ENCODE measurements at places on chromosomes 7 and 10. TPM values are rescaled to one million over a fixed set of nuclear protein-coding genes. Genes with fewer than 3 reads are reported as not detected.

PGAM2 gene
- 0.67 TPM for total RNA-seq

CALD1 gene
- 10.1 TPM for total RNA-seq

DNA sequence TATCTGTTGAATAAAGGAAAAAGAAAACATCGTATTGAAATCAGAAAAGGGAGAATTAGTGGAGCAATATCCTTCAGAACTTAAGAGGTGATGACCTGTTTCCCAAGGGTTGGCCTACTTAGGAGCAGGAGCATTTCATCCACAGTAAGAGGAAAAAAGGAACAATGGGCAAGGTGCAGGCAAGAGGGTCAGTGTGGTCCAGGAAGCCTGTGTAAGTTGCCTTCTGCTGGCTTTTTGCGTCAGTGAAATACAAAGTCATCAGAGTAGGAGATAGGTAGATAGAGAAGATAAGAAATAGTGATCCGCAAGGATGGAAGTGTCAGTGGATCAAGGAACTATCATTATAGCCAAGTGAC, 5.4 kb upstream of the ANKRD7 start:
- H3K4me3 ChIP-seq: no peak overlapping the region
- peaks cover 25% of the 10 kb centered on the region for H3K27me3 ChIP-seq
- no peak overlapping the region for H3K27ac ChIP-seq
- no peaks in the 10 kb centered on the region for H3K36me3 ChIP-seq
- no peak for DNase-seq
- H3K4me1 ChIP-seq: peaks cover 9% of the 10 kb centered on the region

- H3K4me3 ChIP-seq: no peak overlapping the region
- H3K27me3 ChIP-seq: no peaks in the 10 kb centered on the region
- DNase-seq: no peak
- peaks cover 3% of the 10 kb centered on the region for H3K4me1 ChIP-seq
- H3K27ac ChIP-seq: no peak overlapping the region
Observed at GRCh38 chr7:130021105-130021834, 29.9 kb downstream of the ZC3HC1 start.

- no peaks in the 10 kb centered on the region for H3K36me3 ChIP-seq
- no peak overlapping the region for H3K27ac ChIP-seq
- H3K4me3 ChIP-seq: no peak overlapping the region
- no peaks in the 10 kb centered on the region for H3K27me3 ChIP-seq
- no peak for DNase-seq
Observed at GRCh38 chr10:111390813-111391563, 314.2 kb downstream of the ADRA2A start.

GRCh38 chr10:102133373-102134195, 744 bp downstream of the PPRC1 start:
- H3K36me3 ChIP-seq: peaks cover 47% of the 10 kb centered on the region
- peak; percentile 46 for DNase-seq
- peak overlapping the region; percentile 98 for H3K27ac ChIP-seq
- H3K27me3 ChIP-seq: no peaks in the 10 kb centered on the region
- peak overlapping the region; percentile 95 for H3K4me3 ChIP-seq
- H3K4me1 ChIP-seq: peaks cover 26% of the 10 kb centered on the region

DNA sequence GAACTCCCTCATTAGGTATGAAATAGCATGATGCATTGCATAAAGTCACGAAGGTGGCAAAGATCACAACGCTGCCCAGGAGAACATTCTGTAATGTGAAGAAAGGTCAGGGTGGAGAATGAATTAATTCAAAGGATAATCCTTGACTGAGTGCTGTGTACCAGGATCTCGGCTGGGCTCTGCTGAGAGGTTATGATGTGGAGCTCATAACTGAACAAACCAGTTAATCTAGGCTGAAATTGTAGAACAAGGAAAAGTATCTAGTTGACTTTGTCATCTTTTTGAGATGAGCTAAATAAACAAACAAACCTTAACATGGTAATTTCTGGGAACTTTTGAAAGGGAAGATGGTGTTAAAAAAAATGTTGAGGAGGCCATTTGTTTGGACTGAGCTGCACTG, 6.1 kb downstream of the MSMB start:
- DNase-seq: no peak
- no peaks in the 10 kb centered on the region for H3K36me3 ChIP-seq
- H3K27me3 ChIP-seq: peaks cover 18% of the 10 kb centered on the region
- peaks cover 2% of the 10 kb centered on the region for H3K4me1 ChIP-seq
- no peak overlapping the region for H3K4me3 ChIP-seq

DNA sequence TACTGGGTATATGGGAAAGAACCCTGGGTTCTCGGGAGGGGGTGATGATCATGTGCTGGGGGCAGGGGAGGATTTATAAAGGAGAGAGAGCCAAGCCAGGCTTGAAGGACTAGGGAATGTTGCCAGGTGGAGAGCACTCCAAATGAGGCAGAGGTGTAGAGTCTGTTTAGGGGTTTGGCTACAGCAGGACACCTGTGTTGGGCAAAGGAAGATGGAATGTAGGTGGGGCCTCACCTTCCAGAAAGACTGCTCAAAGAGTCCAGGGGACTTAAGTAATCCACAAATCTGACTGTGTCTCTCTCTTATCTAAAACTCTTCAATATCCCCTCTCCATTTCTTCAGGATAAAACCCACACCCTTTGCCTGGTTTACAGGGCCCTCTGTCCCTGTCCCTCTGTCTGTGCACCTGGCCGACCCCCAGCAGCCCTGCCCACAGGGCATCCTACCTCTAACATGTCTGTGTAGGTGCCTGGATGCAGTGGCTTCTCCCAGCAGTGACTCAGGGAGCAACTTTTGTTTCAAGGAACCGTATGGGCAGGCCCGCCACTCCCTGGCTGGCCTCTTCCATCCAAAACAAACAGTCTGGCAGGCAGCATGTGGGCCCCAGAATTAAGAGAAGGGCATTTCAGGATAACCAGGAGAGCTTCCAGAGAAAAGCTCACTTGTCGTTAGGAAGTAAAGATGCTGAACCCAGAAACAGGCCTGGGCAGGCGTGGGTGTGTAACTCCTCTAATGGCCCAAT, 10.6 kb upstream of the PLEKHA1 start:
- no peak overlapping the region for H3K27ac ChIP-seq
- DNase-seq: no peak
- no peaks in the 10 kb centered on the region for H3K36me3 ChIP-seq
- peaks cover 30% of the 10 kb centered on the region for H3K27me3 ChIP-seq

DNA sequence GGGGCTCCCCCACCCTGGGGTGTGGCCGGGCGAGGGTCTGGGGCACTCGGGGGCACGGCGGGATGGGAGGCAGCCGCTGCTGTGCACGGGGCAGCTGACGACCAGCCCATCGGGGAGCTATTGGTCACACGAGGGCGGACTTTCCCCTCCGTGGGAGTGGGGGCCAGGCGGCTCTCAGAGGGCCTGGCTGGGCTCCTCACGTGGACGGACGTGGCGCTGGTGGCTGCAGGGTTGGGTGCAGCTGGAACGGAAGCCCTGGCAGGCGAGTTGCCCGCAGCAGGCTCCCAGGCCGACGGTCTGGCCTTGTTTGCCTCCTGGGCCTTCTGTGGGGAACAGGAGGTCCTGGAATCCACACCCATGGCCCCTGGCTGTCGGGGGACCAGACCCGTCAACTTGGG, 14.3 kb downstream of the MICALL2 start:
- H3K4me3 ChIP-seq: no peak overlapping the region
- no peaks in the 10 kb centered on the region for H3K4me1 ChIP-seq
- H3K27ac ChIP-seq: no peak overlapping the region
- DNase-seq: no peak

All from activated T-helper 2 cell treated with anti-CD3 and anti-CD28 coated beads, Interferon-gamma antibody, Interleukin-2, Interleukin-4, amounts not matched to agents 10 μg/mL and 5 μg/mL and 100 μg/mL, durations not matched to agents 14 hours and 24 hours and 36 hours (primary cell).